ENCODE measurements at places on chromosomes 5 and 9. TPM values are rescaled to one million over a fixed set of nuclear protein-coding genes. Genes with fewer than 3 reads are reported as not detected.
A peak's percentile ranks its signal among the peaks of the same experiment; 100 is the strongest.

TNC gene
- 0.46 TPM for total RNA-seq

ZNF474 gene
- total RNA-seq: 0.08 TPM

C9orf50 gene
- not detected for total RNA-seq

DNA sequence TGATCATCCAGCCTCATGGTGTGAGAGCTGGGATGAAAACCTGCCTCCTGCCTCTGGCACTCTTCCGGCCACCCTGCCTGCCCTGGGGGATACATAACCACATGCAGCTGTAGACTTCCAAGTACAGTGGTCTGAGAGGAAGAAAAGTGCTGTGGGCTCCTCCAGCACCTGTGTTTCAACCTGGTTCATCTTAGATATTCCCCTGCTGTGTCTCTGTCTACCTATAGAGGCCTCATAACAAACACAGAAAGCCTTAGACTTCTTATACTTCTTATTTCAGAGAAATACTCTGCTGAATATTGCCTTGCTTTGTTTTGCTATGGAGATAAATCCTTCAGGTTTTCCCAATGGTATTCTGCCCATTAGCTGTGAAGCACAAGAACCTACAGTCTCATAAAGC, 19.6 kb upstream of the TNFAIP8 start:
- DNase-seq: no peak

DNA sequence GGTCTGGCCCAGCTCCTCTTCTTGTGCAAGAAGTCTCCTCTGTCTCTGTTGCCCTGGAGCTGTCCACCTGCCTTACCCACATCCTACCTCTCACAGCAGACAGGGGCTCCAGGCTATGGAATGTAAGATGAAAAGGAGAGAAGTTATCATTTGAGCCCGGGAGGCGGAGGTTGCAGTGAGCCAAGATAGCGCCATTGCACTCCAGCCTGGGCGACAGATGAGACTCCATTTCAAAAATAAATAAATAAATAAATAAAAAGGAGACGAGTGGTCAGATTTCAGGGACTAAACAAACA, 37.5 kb upstream of the DENND4C start:
- DNase-seq: no peak

DNA sequence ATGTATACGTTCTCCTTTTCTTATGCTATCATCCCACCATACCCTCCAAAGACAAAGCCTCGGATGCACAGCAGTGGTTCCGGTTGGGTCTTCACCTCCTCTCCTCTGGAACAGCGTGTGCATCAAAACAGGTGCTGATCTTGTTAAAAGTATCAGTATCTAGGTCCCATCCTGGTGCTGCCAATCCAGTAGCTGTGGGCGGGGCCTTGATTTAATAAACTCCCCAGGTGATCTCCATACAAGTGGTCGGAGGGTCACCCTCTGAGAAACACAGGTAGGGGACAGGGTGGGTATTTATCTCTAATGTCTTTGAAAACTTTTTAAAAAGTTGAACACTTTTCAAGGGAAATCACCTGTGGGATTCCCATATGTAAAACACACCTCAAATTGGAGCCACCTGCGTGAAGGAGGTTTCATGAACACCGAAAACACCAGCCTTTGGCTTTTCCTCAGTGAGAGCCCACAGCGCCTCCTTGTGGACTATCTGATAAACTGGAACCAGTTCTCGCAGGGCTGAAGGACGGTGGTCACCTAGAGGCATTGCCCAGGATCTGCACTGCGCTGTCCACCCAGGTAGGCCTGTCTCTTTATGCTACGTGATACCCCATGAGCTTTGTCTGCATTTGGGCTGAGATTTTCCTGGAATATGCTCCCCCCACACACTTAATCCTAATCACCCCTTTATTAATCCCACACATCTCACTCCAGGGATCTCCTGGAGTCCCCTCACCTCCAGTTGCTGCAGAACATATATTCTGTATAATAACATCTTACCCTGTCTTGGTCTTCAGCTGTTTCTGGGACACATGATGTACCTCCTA, 80.5 kb upstream of the EPB41L4B start:
- peak; percentile 86 for DNase-seq

DNA sequence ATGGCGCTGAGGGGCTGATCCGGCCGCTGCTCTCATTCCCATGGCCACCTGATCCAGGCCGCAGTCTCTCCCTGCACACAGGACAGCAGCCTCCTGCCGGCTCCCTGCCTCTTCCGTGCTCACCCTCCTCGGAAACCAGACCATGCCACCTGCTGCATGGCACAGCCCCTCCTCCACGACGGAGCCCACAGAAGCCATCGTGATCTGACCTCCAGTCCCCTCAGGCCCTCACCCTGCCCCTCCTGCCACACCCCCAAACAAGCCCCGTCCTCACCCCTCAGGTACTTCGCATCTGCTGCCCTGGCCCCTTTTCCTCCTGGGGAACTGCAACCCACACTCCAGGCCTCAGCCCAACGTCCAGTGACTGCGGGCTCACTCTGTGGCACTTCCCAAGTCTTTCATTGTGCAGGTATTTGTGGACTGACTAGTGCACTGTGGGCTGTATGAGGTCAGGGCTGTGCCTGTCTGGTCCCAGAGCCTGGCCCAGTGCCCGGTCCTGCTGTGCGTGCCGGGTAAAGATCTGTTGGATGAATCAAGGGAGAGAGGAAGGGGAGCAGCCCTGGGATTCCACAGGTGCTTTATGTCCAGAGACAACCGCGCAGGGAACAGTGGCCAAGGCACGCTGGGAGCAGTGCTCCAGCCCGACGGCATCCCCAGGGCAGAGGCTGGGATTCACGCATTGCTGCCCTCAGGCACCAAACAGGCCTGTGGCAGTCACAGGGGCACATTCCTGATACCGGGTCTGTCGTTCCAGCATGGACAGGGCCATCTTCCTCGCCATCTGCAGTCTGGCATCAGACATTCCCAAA, 86.1 kb downstream of the ADAMTS2 start:
- no peak for DNase-seq

DNA sequence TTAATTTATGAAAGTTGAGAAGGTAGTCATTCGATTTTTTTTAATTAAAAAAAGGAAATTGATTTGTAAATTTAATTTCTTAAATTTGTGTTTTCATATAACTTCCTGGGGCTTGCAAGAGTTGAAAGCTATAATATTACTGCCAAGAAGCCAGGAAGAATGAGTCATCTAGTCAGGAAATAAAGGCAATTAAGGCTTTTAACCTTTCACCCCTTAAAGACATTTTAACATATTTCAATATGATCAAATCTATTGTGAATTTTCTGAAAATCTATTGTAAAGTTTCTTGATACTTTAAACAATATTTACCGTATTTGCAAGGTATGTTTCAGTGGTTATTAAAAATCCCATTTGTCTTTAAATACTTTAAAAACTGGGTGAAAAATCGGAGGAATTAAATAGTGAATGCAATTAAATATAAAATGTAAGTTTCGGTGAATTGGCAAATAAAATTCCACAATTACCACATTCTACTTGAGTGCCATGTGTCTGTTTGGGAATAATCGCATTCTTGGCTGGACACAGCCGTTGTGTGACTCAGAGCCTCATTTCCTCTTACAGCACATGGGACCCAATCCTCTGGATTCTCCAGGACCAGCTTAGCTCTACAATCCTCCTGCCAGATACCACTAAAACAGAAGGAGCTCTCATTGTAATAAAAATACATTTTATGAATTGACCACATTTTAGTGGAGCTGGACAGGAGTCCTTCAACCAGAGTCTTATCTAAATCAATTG, 310.7 kb downstream of the HCN1 start:
- DNase-seq: peak; percentile 82

DNA sequence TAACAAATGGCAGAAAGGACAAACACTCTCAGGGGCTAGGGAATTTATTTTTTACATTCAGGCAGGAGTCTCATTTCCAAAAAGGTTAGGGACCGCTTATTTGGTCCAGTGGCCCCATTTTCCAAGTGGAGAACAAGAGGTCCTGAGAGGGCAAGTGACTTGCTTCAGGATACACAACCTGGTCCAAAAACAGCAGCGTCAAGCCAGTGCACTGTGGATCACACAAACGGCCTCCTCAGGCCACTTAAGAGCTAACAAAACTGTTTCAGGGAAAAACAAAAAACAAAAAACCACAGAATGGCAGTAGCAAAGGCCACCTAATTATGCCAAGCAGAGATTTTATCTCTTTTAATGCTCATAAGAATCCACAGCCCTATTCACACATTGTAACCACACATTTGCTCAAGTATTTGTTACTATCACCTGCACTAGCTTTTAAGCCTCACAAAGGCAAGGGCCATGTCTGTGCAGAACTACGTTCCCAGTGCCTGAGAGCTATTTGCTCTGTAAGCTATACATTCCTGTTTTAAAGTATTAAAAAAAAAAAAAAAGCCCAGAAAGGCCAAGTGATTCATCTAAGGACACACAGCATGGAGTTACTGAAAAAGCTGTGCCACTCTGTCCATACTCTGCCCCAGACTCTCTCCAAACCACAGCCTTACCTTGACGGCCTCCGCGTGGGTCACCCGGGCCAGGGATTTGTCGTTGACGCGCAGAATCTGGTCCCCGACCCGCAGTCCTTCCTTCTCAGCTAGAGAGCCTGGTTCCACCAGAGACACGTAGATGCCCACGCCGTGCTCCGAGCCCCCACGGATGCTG, 1.5 kb downstream of the WHRN start:
- DNase-seq: no peak

- peak; percentile 86 for DNase-seq
Observed at GRCh38 chr9:133460405-133461175, 812 bp downstream of the CACFD1 start.

Measured in HT-29 (cell line).